Body of pancreas (tissue), 4 donors: ENCODE measurements at places on chromosomes 4 and X.

- no peaks in the 10 kb centered on the region for H3K27me3 ChIP-seq
- H3K4me1 ChIP-seq = no peaks in the 10 kb centered on the region
- H3K36me3 ChIP-seq = no peaks in the 10 kb centered on the region
- H3K4me3 ChIP-seq = no peak overlapping the region
- no peak for DNase-seq
- no peak overlapping the region for H3K27ac ChIP-seq
Measured at GRCh38 chrX:70174754-70175153, 2.5 kb upstream of the DGAT2L6 start.

DNA sequence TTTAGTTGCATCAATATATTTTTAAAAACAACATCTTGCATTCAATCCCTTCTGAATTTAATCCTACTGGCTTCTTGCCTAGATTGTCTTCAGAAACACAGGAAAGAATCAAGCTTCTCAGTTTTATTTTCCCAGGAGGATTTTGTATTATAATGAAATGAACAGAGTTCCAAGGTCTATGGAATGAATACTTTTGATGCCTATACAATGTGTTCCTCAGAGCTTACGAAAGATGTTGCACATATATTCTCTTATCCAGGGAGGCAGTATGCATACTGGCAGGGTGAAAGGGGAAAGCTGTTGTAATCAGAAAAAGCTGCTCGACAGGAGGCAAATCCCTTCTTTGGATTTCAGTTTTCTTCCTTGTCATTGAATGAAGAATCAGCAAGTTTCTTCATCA is 8.8 kb downstream of the TMPRSS11D start:
- no peaks in the 10 kb centered on the region for H3K27me3 ChIP-seq
- H3K27ac ChIP-seq = no peak overlapping the region
- no peaks in the 10 kb centered on the region for H3K36me3 ChIP-seq
- no peak for DNase-seq
- no peak overlapping the region for H3K4me3 ChIP-seq

DNA sequence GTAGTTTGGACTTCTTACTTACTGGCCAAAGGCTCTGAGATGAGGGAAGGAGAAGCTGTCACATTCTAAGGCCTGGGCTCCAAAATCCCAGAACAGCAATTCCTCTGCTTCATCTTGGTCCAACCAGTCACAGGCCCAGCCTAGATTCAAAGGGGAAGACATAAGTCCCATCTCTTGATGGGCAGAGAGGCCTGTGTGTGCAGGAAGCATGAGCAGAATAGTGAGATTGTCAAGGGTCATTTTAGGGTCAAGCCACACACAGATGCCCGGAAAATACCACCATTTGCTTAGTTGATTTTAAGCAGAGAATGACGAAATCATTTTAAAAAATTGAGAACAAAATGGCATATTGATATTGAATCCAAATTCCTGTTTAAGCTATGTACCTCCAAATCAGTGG is 580.9 kb upstream of the ZFP42 start:
- H3K27me3 ChIP-seq = no peaks in the 10 kb centered on the region
- no peaks in the 10 kb centered on the region for H3K36me3 ChIP-seq
- H3K27ac ChIP-seq = no peak overlapping the region

- no peaks in the 10 kb centered on the region for H3K36me3 ChIP-seq
- no peak overlapping the region for H3K27ac ChIP-seq
- no peaks in the 10 kb centered on the region for H3K27me3 ChIP-seq
- no peak overlapping the region for H3K4me3 ChIP-seq
- H3K4me1 ChIP-seq = no peaks in the 10 kb centered on the region
- no peak for DNase-seq
Measured at GRCh38 chr4:81508411-81509185, 36.9 kb upstream of the RASGEF1B start.

GRCh38 chr4:149912000-149912399 is 96.4 kb upstream of the IQCM start:
- no peaks in the 10 kb centered on the region for H3K27me3 ChIP-seq
- H3K36me3 ChIP-seq = no peaks in the 10 kb centered on the region
- H3K4me3 ChIP-seq = no peak overlapping the region
- H3K27ac ChIP-seq = no peak overlapping the region
- no peak for DNase-seq

GRCh38 chr4:177546745-177547144 is 104.5 kb upstream of the AGA start:
- H3K27ac ChIP-seq = no peak overlapping the region
- H3K36me3 ChIP-seq = no peaks in the 10 kb centered on the region
- DNase-seq = no peak
- no peaks in the 10 kb centered on the region for H3K27me3 ChIP-seq
- H3K4me1 ChIP-seq = no peaks in the 10 kb centered on the region

DNA sequence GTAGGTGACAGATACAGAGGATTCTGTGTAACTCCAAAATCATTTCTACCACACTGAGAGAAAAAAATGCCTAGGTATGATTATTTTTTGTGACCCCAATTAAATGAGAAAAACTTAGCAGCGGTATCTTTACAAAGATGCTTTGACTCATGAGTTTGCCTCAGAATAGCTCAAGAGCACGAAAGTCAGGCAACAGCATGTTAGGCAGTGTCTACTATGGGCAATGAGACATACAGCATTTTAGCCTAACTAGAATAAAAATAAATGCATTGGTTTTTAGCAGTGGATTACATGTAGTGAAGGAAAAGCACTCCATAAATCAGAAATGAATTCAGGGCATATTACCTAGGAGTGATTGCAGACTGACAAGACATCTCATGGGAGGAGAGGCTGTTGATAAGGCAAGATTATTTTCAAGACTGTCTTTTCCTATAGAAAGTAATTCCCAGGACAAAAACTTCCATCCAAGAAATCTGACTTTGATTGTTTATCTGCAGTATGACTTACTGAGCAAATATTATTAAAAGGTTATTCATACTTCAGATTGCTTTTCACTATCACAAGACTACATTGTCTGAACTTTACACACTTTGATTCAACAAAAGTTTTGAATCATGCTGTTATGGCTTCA is 3.6 kb downstream of the ANXA10 start:
- H3K36me3 ChIP-seq = no peaks in the 10 kb centered on the region

DNA sequence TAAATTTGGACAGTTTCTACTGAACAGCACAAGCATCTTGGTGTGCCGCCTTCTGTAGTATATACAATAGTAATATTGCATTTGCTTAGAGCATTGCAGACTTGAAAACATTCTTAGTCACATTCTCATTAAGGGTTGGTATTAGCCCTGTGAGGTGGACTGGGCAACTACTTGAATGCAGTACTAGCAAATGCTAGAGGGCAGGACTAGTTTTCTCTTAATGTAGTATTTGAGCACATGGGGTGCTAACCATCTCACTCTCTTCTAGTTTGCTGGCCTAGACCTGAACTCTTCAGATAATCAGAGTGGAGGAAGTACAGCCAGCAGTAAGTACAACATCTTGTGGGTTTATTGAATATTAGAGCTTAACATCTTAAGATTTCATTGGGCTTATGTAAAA is 3.2 kb downstream of the DDX3X start:
- H3K4me3 ChIP-seq = no peak overlapping the region
- peaks cover under 1% of the 10 kb centered on the region for H3K36me3 ChIP-seq
- H3K27ac ChIP-seq = no peak overlapping the region

DNA sequence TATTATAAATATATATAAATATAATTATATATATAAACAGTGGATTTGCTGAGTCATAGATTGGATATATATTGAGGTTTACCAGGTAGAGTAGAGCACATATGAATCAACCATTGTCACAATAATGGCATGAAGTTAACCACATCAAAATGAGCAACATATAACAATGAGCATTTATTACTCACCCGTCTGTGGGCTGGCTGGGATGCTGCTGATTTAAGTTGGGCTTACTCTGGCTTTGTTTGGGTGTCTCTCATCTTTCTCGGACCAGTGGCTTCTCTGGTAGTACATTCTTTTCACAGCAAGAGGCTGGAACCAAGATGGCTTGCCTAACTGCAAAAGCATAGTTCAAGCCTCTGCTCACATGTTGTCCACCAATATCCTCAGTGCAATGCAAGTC is 111.7 kb upstream of the TAPT1 start:
- H3K27ac ChIP-seq = no peak overlapping the region
- no peak overlapping the region for H3K4me3 ChIP-seq
- H3K4me1 ChIP-seq = no peaks in the 10 kb centered on the region
- DNase-seq = no peak
- no peaks in the 10 kb centered on the region for H3K27me3 ChIP-seq

GRCh38 chr4:30866346-30866745 is 146.2 kb downstream of the PCDH7 start:
- no peaks in the 10 kb centered on the region for H3K27me3 ChIP-seq
- peaks cover 4% of the 10 kb centered on the region for H3K4me1 ChIP-seq
- H3K27ac ChIP-seq = no peak overlapping the region

- no peaks in the 10 kb centered on the region for H3K36me3 ChIP-seq
- H3K27me3 ChIP-seq = no peaks in the 10 kb centered on the region
- H3K4me1 ChIP-seq = peaks cover 28% of the 10 kb centered on the region
- DNase-seq = peak; percentile 67
- H3K4me3 ChIP-seq = no peak overlapping the region
Measured at GRCh38 chr4:142567620-142568451, 278.3 kb downstream of the INPP4B start.

- DNase-seq = no peak
- no peaks in the 10 kb centered on the region for H3K36me3 ChIP-seq
- H3K27ac ChIP-seq = no peak overlapping the region
- H3K4me3 ChIP-seq = no peak overlapping the region
Measured at GRCh38 chr4:47500776-47501175, 15.7 kb downstream of the ATP10D start.

- no peaks in the 10 kb centered on the region for H3K27me3 ChIP-seq
- H3K27ac ChIP-seq = no peak overlapping the region
- no peaks in the 10 kb centered on the region for H3K4me1 ChIP-seq
- H3K36me3 ChIP-seq = no peaks in the 10 kb centered on the region
Measured at GRCh38 chrX:44651358-44651757, 108.7 kb upstream of the FUNDC1 start.

- no peaks in the 10 kb centered on the region for H3K36me3 ChIP-seq
- H3K4me1 ChIP-seq = no peaks in the 10 kb centered on the region
- peaks cover 8% of the 10 kb centered on the region for H3K27me3 ChIP-seq
- no peak overlapping the region for H3K4me3 ChIP-seq
Measured at GRCh38 chr4:8699063-8699385, 106.5 kb downstream of the CPZ start.

- H3K4me1 ChIP-seq = peaks cover 5% of the 10 kb centered on the region
- no peaks in the 10 kb centered on the region for H3K27me3 ChIP-seq
- no peaks in the 10 kb centered on the region for H3K36me3 ChIP-seq
- no peak overlapping the region for H3K27ac ChIP-seq
- no peak overlapping the region for H3K4me3 ChIP-seq
- DNase-seq = no peak
Measured at GRCh38 chr4:99654361-99654761, 3.3 kb downstream of the C4orf54 start.

- no peak overlapping the region for H3K4me3 ChIP-seq
- no peaks in the 10 kb centered on the region for H3K36me3 ChIP-seq
- no peaks in the 10 kb centered on the region for H3K27me3 ChIP-seq
- H3K4me1 ChIP-seq = no peaks in the 10 kb centered on the region
- H3K27ac ChIP-seq = no peak overlapping the region
Measured at GRCh38 chr4:162201673-162202072, 37.9 kb upstream of the FSTL5 start.

GRCh38 chr4:40515037-40515397 is 114.6 kb downstream of the RBM47 start:
- DNase-seq = no peak
- H3K27me3 ChIP-seq = no peaks in the 10 kb centered on the region
- no peaks in the 10 kb centered on the region for H3K36me3 ChIP-seq
- no peak overlapping the region for H3K4me3 ChIP-seq
- H3K4me1 ChIP-seq = peaks cover 46% of the 10 kb centered on the region

DNA sequence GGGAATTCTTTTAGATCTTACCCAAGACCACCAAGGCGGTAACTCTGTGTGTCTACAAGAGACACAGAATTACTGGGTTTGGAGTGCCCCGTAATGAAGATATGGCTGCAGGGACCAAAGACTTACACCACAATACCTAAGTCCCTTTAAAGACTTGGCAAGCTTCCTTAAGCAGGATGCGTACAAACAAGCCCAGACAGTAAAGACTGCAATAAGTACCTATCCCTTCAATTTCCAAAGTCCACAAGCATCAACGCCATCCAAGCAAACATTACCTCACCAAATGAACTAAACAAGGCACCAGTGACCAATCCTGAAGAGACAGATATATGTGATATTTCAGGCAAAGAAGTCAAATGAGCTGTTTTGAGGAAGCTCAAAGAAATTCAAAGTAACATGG is 42.3 kb upstream of the RNF128 start:
- no peaks in the 10 kb centered on the region for H3K36me3 ChIP-seq
- no peak overlapping the region for H3K27ac ChIP-seq
- H3K4me3 ChIP-seq = no peak overlapping the region
- no peak for DNase-seq
- no peaks in the 10 kb centered on the region for H3K4me1 ChIP-seq
- no peaks in the 10 kb centered on the region for H3K27me3 ChIP-seq

DNA sequence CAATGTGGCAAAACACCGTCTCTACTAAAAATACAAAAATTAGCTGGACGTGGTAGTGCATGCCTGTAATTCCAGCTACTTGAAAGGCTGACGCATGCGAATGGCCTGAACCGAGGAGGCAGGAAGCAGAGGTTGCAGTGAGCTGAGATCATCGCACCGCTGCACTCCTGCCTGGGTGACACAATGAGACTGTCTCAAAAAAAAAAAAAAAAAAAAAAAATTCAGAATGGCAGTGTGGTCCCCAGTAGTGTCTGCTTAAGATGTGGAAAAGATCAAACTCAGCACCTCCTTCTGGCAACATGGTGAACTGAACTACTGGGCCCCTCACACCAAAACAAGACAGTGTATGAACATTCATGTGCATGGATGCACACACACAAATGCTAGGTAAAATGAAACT is 32.2 kb downstream of the SMS start:
- DNase-seq = no peak
- H3K36me3 ChIP-seq = no peaks in the 10 kb centered on the region
- H3K27me3 ChIP-seq = no peaks in the 10 kb centered on the region

GRCh38 chr4:17058916-17059741 is 160.7 kb upstream of the LDB2 start:
- H3K27ac ChIP-seq = no peak overlapping the region
- H3K27me3 ChIP-seq = no peaks in the 10 kb centered on the region
- H3K4me1 ChIP-seq = no peaks in the 10 kb centered on the region
- DNase-seq = peak; percentile 3

GRCh38 chr4:75018811-75019479 is 86.0 kb downstream of the PARM1 start:
- peaks cover 16% of the 10 kb centered on the region for H3K4me1 ChIP-seq
- no peak overlapping the region for H3K27ac ChIP-seq
- no peak overlapping the region for H3K4me3 ChIP-seq
- no peaks in the 10 kb centered on the region for H3K36me3 ChIP-seq
- no peaks in the 10 kb centered on the region for H3K27me3 ChIP-seq
- no peak for DNase-seq

- DNase-seq = no peak
- no peaks in the 10 kb centered on the region for H3K27me3 ChIP-seq
- H3K27ac ChIP-seq = no peak overlapping the region
Measured at GRCh38 chr4:2643555-2643954, 107.1 kb downstream of the FAM193A start.

DNA sequence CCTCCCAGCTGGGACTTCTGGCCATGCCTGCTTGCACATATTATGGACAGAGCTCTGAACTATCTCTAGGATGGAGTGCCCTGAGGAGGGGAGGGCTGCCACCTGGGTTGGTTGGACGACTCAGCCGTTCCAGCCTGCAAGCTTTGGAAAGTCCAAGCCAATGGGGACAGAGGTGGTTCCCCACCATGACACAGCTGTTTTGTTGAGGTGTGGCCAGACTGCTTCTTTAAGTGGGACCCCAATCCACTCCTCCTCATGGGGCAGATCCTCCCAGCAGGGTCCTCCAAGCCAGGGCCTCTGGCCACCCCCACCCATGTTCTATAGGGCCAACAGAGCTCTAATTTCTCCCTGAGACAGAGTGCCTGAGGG is 22.7 kb downstream of the F8A3 start:
- H3K36me3 ChIP-seq = no peaks in the 10 kb centered on the region
- H3K27me3 ChIP-seq = no peaks in the 10 kb centered on the region
- no peak overlapping the region for H3K4me3 ChIP-seq
- no peak for DNase-seq
